NCI-H69 (cell line): ENCODE measurements at places on chromosomes 7 and 10.

DNA sequence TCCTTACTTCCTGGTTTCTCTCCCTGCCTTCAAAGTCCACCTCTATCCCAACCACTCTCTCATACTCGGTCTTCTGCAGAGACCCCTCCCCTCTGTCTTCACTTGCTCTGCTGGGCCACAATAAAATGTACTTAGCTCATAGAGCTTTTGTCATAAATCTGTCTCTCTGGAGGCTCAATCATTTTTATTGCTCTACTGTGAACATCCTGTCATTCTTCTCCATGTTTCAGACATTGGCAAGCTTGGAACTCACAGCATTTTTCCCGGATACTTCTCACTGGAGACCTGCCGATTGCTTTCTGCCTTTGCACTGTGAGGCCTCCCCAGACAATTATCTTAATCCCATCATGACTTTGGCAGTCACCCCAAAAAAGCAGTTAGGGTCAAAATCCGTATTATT lies 192.3 kb upstream of the ZMIZ1 start:
- DNase-seq: peak; percentile 9

DNA sequence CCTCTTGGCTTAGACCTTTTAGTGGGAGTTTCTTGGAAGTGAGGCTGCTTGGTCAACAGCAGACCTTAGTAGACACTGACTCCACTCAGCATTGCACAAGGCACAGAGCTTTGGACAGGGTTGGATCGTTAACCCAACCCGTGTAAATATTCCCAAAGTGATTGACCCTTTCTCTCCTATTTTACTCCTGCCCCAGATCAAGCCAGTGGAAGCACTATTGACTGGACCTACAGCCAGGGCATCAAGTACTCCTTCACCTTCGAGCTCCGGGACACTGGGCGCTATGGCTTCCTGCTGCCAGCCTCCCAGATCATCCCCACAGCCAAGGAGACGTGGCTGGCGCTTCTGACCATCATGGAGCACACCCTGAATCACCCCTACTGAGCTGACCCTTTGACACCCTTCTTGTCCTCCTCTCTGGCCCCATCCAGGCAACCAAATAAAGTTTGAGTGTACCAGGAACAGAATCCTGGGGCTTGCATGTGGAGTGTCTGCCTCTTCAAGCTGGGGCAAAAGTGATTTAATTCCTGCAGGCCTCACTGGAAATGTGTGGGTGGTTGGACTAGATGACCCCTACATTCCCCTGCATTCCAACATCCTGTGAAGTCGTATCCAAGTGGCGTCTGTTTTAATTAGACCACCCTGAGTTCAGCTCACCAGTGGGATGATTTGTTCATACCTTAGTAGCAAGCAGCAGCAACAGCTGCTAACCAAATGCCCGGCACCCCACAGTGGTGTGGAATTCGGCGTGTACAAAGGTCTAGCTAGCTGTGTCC lies 7.5 kb downstream of the CPA1 start:
- no peak for DNase-seq

DNA sequence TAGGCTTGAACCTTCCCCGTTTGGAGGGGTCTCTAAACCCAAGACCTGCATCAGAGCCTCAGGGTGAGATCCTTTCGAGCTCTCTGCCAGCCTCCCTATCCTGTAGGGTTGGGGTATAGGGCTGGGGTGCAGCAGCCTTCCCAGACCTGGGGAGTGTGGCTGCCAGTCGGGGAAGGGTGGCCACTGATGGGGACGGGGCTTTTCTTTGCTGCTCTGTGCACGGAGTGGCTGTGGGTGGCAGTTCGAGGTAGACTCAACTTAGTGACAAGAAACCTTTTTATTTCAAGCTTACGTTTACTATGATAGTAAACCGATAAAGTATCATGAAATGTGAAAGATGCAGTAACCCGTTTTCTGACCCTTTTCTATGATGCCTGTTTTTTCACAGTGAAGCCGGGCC lies 13.0 kb downstream of the ZNF316 start:
- DNase-seq: no peak

GRCh38 chr10:102802920-102803534 lies 34.2 kb downstream of the CYP17A1 start:
- no peak for DNase-seq

- no peak for DNase-seq
Measured at GRCh38 chr7:43750016-43750887, 8.2 kb upstream of the BLVRA start.

DNA sequence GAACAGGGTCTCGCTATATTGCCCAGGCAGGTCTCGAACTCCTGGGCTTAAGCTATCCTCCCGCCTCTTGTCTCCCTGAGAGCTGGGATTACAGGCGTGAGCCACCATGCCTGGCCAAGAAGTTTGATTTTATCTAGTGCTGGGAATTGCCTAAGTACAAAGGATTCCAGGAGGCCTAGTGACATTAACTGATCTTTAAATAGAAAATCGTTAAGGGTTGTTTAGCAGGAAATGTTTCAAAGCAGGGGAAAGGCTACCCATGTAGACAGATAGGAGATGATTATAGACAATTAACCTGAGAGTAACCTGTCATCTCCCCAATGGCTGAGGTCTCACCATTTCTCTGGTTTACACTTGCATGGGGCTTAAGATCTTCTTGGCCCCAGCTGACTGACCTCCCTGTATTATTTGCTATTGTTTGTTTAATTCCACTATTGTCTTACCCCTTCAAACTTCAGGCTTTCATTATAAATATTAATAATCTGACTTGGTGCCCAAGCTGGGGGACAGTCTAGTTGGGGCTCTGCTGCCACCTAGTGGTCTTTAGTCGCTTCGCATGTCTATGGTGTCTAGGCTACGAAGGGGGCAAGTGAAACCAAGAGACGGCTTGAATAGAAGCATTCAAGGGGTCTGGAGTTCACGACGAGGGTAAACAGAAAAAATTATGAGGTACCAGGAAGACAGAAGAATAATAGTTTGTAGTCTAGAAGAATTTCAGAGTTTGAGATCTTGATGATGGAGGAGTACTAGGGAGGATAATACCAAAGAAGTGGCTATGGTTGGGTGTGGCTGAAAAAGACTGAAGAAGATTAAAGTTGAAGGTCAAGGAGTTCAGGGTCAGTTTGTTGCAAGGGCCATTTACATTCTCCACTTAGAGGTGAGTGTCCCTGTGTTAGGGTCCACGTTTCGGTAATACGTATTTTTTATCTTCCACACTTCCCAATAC lies 40.4 kb upstream of the BPGM start:
- peak; percentile 58 for DNase-seq

DNA sequence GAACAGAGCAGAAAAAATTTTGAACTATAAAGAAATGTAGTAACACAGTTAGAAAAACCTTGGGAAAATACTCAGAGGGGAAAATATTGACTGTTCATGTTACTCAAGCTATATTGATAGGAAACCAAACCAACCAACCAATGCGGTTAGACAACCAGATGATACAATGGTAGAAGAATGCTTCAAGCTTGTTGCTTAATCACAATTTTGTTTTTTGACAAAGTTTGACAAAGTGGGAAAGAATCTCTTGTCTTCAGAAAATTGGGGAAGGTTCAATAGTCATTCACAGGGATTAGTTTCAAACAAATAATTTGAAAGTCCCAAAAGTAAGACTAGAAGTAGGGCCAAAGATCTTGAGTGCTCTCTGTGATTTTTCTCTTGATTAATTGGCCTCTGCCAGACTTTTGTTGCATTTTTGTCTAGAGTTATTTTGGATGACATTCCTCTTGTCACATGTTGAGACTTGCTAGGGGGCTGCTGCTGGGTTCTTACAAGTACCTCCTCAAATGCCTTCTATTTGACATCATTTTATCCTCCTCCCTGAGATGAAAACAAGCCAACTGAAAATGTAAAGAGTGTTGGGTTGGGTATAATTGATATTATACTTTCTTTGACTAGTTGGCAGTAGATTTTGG lies 233.1 kb upstream of the PHYHIPL start:
- DNase-seq: no peak

GRCh38 chr10:52066383-52066782 lies 247.7 kb upstream of the DKK1 start:
- peak; percentile 19 for DNase-seq

- DNase-seq: no peak
Measured at GRCh38 chr10:92845921-92846320, 2.4 kb upstream of the EXOC6 start.

DNA sequence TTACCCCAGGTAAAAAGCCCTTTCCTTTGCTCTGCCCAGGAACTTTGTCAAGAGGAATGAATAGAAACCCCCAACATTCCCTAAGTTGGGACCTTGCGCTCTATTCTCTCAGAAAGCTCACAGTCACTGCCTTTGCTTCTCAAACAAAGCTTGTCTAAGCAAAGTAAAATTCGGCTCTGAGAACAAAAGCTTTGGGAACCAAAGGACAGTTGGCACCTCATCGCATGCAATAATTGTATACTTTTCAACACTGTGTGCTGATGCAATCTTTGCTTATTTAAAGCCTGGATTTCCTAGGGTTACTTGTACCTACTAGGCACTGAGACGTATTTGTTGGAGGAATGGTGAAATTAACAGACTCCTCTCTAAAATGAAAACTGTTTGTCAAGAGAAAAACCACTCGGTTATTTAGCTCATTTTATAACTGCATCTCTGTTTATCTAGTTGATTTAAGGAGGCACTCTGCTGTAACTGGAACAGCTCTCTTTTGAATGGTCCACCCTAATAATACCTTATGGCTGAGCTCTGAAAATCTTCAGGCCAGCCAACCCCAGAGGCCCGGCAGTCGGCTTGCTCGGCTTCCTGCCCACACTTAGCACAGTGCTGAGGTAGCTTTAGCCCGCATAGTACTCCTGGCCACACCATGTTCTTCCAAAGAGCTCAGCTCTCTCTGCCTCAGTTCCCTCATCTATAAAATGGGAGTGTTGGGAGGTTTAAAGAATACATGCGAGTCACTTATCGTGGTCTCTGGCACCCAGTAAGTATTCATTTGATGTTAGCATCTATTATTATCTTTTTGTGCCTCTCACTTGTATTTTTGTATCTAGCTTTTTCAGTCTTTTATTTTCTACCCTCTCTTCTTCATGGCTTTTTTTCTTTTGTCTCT lies 80.2 kb upstream of the PRR15 start:
- peak; percentile 63 for DNase-seq

- DNase-seq: no peak
Measured at GRCh38 chr7:101486433-101487104, 123.9 kb downstream of the COL26A1 start.

DNA sequence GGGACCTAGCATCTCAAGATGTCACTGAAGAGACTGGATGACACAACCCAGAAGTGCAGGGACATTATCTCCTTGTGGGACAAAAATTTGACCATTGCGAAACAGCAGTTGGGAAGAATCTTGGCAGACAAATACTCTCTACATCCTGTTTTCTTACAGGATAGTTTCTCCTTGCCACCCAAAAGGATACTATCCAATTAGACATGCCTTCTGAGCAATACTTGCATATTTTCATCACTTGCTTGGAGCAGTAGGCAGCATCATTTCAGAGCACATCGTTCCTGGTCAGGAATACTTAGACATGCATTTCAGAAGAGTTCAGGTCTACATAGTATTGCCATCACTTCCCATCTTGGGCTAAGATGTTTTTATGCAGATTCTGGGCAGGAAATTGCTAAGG lies 56.8 kb downstream of the FAS start:
- no peak for DNase-seq

- DNase-seq: no peak
Measured at GRCh38 chr7:81187753-81188152, 268.9 kb upstream of the SEMA3C start.

- no peak for DNase-seq
Measured at GRCh38 chr7:158840604-158841003, 11.3 kb upstream of the ESYT2 start.

DNA sequence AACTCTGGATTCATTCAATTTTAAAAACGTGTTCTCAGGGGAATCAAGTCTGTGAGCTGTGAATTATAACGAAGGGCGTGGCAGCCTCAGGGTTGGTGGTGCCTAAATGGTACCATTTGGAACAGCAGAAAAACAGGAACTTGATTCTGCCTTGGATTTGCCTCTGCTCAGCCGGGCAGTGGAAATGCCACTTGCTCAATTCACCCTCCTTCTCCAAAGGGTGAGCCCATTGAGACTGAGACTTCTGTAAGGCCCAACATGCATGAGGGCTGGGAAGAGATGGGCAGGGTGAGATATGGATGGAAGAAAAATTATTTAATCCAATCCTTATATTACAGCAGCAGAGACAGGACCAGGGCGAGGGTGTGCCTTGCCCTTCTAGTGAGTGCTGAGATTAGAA lies 107.1 kb upstream of the HABP2 start:
- no peak for DNase-seq

- no peak for DNase-seq
Measured at GRCh38 chr7:141439164-141439563, 112.0 kb upstream of the AGK start.

- DNase-seq: no peak
Measured at GRCh38 chr7:28705350-28705749, 252.8 kb downstream of the TRIL start.

GRCh38 chr10:75779276-75779675 lies 347.9 kb downstream of the LRMDA start:
- DNase-seq: no peak

DNA sequence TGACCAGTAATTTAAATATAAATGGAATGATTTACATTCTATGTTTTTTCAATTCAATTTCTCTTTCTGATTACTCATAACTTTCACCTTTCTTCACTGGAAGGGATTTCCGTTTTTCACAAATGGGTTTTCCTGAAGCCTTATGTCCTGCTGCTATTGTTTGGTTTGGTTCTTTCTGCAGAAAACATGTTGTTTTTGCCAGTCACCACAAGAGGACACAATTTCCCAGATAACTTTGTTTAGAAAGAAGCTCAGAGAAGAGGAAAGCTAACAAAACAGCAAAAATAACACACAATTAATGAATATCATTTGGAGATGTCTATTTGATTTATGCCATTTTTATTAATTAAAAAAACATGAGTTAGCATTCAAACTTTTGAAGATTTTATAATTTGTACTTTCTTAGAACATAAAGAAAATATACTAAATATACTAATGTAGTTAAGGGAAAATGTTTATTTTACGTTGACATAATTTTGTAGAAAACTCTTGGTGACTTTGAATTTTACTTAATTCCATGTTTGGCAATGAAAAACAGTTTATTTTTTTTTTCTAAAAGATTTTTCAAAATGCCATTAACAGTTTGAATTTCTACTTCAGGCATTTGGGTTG lies 4.6 kb upstream of the TWIST1 start:
- peak; percentile 88 for DNase-seq
